ENCODE measurements at places on chromosomes 2 and 18.
A peak's percentile ranks its signal among the peaks of the same experiment; 100 is the strongest.

- DNase-seq: no peak
Measured at GRCh38 chr2:83665154-83665553, 793.9 kb downstream of the SUCLG1 start.

GRCh38 chr2:107466984-107467773, 359.5 kb upstream of the RGPD4 start:
- no peak for DNase-seq

- DNase-seq: no peak
Measured at GRCh38 chr2:100289020-100289419, 33.3 kb downstream of the LONRF2 start.

DNA sequence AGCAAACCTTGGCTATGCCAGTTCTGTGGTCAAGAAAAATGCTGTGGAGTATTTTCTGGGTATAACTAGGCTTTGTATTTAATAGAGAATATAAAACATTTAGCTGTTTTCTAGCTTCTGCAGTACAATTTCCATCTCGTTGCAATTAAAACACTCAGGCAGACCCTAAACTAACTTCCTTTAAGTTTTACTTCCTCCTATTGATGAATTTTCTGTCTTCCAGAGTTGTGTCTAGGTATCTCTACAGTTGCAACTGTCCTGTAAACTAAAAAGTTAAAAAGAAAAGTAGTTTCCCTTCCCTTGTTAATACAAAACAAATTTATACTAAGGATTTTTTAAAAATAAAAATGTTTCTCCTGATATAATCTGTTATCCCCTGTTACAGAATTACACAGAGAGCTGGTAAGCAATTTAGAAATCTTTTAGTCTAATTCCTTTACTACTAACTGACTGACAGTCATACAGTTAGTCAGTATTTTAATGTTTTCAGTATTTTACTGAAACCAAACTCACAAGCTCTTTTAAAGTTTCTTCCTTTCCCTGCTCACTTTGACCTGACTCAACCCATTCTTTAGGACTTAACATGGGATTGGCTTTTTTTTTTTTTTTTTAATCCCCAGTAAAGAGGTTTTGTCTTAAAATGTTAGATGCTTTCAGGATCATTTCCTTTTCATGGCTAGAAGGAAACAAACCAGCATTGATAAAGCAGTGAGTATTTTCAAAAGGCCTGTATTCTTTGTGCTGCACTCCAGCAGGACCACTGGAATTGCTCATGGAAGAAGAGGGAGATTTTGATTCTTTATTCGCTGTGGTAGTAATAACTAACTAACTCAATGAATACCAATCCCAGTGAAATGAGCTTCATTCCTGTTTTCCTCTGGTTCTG, 22.9 kb downstream of the ITGAV start:
- no peak for DNase-seq

GRCh38 chr18:59918320-59918755, 18.5 kb downstream of the PMAIP1 start:
- DNase-seq: no peak

DNA sequence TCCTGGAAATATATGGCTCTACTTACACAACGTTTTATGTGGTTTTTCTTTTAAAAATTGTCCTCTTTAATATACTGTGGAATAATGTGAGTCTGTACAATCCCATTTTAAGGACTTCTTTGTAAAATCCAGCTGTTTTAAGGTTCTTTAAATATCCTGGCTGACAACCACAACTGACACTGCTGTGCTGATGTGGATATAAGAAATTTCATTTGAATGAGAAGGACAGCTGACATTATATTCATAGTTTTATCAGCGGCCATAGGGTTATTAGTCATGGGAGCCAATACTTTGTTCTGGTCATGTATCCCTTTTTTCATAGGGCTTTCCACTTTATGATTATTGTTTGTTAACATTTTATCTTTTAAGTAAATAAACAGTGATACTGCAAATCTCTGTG, 169.5 kb downstream of the CAMKMT start:
- DNase-seq: no peak

DNA sequence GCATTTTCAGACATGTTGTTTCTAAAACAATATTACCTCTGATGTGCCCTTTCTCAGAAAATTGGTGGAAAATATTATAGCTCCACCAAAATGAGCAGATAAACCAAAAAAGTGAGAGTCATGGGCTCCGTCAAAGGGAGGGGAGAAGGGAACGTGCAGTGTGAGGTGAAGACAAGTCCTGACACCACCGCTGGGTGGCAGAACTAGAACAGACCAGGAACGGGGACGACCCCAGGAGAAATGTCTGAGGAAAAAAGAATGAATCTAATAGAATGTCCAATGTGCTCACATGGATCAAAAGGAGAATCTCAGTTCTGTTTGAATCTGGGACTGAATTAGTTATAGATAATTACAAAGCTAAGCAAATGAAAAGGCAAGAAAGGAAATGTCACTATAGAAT, 22.6 kb upstream of the BCL2 start:
- no peak for DNase-seq

- DNase-seq: no peak
Measured at GRCh38 chr2:26725521-26725820, 32.9 kb downstream of the KCNK3 start.

GRCh38 chr2:120350801-120351320, 4.9 kb downstream of the INHBB start:
- no peak for DNase-seq

DNA sequence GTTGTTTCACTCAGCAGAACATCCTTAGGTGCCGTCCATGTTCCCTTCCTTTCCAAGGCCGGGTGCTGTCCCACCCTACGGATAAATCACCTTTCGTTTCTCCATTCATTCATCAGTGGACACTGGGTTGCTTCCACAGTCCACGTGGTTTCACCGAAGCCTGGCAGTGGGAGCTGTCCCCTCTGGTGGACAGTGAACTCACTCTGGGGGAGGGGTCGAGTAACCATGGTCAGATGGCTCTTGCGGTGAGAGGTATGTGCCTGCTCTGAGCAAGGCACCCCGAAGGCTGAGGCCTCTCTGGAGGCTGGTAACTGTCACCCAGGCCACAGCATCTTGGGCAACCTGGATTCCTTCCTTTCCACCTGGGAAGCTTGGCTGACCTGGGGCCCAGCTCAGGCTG, 61.5 kb upstream of the TWIST2 start:
- DNase-seq: no peak

DNA sequence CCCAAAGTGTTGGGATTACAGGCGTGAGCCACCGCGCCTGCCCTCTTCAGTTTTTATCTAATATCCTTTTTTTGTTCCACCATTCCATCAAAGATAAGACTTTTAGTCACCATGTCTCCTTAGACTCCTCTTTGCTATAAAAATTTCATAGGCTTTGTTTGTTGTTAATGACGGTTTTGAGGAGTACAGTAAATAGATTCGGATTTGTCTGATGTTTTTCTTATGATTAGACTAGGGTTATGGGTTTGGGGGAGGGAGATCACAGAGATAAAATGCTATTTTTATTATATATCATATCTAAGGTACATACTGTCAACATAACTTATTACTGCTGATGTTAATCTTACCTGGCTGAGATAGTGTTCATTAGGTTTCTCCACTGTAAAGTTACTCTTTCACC, 6.2 kb downstream of the IL36B start:
- no peak for DNase-seq

GRCh38 chr2:228197504-228197903, 16.0 kb upstream of the SPHKAP start:
- DNase-seq: no peak

GRCh38 chr18:28690836-28691495, 514.0 kb upstream of the CDH2 start:
- no peak for DNase-seq

- no peak for DNase-seq
Measured at GRCh38 chr2:102522890-102523289, 49.9 kb downstream of the SLC9A4 start.

DNA sequence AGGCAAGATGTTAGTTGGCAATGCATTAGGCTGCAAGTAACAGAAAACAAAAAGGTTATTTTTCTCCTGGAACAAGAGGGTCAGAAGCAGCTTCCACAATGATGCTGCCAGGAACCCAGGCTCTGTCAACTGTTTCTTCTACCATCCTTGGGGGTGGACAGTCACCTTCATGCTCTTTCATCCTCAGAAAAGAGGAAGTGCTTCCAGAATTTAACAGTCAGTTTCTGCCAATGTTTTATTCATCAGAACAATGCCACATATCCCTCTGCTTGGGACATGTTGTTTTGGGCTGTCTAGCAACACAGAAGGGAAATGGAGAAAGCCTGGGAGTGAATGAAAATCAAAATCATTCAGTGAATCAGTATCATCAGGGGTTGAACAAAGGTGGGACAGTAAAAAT, 7.1 kb downstream of the TMEM182 start:
- no peak for DNase-seq

DNA sequence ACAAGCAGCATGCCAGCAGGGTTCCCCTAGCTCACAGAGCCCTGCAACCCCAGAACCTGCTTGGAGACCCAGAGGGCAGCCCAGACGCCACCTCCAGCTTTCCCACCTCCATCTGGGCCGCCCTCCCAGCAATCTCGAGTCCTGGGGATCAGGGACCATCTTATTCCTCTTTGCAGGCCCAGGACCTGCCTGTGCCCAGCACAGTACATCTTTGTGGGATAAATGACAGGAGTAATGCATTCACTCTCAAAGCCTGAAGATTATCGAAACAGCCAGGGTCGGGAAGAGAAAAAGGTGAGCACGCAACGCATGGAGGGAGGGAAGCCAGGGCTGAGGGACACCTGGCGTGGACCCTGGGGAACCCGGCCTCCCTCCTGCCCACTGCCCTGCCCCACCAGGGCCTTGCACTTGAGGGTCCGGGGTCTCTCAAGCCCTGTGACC, 144.1 kb downstream of the NDUFA10 start:
- peak; percentile 80 for DNase-seq

DNA sequence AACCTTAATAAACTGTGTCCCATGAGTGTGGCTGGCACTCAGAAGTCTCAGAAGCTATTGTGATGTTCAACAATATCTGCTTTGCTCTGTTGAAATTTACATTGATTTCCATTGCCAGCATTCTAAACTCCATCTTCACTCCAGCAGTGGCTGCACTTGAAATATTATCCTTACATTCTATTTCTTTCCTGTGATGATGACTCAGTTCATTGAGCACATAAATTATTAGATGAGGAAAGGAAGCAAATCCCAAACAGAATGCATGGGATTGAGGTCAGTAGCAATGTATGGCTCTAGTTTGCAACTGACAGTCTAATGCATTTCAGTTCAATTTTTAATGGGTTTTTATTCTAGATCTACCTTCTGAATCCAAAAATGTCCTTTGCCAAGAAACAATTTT, 92.4 kb upstream of the TTN start:
- no peak for DNase-seq

GRCh38 chr2:10202131-10202665, 79.7 kb downstream of the RRM2 start:
- DNase-seq: no peak

Data from vagina (tissue), 2 donors.